ENCODE measurements at places on chromosomes 6 and 20.

- DNase-seq: peak; percentile 64
Measured at GRCh38 chr6:8131265-8131897, 29.0 kb upstream of the EEF1E1 start.

GRCh38 chr6:56242346-56242745, 5.0 kb downstream of the COL21A1 start:
- no peak for DNase-seq

DNA sequence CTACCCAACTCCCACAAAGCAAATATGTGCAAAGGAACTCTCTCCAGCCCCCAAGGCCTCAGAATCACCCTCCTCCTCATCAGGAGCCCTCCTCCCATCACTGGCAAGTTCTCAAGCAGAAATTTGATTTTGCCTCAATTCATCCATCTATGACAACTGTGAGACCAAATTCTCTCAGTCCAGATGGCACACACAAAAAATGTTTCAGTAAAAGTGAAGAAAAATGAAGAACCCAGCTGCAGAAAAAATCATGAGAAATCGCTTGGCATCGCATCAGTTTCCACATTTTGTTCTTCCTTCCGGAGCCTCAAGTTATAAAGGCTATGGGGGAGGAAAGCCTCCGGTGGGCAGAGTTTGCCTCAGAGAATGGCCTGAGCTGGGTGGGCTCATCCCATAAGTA, 6.4 kb upstream of the CD24 start:
- DNase-seq: no peak

DNA sequence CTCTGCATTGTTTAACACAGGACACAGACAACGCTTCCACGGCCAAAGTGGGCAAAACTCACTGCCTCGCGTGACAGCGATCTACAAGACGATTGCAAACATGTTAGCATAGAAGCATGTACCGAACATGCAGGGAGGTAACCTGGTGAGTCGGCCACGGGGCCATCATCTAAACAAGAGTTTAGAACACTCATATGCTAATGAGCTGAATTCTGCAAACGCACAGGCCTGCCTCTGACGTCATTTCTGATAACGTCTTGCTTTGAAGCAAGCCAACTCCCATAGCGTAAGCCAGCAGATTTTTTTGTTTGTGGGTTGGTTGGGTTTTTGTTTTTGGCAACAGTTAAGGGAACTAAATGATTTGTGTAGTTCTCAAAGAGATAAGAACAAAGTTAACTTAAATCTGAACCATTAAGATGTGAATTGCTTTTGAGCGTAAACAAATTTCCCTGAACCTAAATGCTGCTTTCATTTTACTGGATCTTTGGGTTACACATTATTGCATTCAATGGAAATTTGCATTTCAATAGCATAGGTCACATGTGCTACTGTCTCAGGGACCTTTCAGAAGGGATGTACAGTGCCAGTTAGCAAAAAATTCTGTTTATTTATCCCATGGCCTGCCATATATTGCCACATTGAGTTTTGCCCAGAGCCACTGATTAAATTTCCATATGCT, 184.5 kb upstream of the PDE10A start:
- DNase-seq: no peak

DNA sequence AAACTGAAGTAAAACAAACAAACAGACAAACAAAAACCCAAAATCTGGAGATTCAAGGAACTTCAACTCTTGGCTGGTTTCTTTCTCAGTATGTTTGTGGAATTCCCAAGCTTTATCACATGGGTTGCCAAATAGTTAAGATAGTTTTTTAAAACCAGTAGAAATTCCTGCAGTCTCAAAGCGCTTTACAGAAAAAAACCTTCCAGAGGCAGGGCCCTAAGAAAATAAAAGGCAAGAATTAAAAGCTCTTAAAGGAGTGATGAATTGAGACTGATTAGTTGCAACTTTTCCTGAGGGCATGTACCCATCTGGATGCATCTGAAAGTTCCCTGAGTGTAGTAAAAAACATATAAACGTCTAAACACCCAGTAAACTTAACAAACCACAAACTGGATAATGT, 25.9 kb upstream of the PTCHD4 start:
- DNase-seq: no peak

DNA sequence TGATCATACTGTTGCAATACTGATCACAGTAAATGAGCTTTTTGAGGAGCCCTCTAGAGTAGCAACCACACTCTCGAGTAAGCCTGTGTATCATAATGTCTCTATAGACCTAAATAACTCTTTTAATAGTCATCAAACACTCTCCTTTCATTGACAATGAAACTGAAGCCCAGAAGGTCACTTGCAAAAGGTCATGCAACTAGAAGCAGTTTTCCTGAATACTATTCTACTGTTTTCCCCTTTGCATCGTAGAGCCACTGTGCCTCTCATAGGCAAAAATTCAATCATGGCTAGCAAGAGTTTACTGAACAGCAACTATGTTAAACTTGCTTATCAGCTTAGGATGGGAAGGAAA, 105.3 kb downstream of the HIVEP2 start:
- DNase-seq: no peak

DNA sequence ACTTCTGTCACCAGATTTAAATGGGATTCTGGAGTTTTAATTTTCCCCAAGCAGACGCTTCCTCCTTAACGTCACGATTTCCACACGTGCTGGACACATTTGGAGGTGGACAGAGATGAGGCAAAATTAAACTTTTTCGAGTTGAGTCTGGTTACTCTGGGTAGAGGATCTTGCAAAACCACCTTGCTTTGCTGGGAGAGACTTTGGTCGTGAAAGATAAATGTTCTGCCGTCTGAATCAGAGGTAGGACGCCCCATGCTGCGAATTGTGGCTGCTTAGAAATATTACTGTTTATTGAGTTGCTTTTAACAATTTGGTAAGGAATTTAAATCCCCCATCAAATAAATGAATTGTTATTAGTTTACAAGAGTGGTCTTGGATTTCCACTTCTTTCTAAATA, 46.8 kb downstream of the CTCFL start:
- DNase-seq: no peak

DNA sequence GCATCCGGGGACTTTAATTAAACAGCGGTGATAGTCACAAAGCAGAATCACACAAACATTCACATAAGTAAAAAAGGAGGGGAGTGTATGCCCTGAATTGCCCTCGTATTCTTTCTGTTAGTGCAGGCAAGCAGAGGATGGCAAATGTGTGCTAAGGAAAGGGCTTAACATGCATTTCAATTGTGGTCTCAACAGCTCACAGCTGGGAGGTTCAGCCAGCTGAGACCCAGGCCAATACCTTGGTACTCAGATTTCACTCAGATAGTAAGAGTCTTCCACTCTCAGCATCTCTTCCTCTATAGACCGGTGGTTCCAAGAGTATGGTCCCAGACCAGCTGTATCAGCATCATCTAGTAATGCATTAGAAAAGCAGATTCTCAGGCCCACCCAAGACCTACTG, 215.1 kb downstream of the PHACTR1 start:
- no peak for DNase-seq

DNA sequence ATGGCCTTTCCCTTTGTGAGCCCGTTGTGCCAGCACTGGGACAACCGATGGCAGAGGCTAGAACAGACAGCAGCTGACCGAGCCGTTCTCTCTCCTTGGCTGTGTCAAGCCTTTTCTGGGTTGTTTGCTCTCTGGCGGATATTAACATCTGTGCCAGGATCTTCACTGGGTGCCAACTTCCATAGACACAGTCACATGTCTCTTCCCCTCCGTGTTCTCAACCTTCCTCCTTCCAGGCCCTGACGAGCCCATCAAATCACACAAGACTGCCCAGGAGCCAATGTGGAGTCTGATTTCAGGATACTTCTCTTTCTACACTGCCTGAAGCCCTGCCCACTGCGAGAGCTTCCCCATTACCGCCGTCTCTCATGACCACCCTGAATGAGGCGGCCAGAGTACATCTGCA, 111.0 kb upstream of the RALGAPA2 start:
- DNase-seq: no peak

GRCh38 chr6:42403831-42404230, 47.9 kb downstream of the TRERF1 start:
- DNase-seq: no peak

DNA sequence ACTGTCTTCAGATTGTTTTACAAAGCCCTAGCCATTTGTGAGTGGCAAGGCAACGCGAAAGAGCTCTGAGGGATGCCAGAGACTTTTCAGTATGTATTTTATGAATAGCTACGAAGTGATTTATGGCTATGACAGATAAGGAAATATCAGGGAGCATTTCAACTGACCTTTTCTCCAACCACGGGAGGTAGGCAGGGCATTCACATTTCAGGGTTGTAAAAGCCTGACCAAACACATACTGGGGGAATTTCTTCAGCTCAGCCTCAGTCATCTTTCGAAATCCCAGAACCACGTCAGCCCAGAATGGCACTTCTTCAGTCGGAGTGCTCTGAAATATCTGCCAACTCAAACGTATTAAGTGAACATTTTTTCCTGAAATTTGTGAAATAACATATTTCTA, 10.8 kb downstream of the DDO start:
- peak; percentile 11 for DNase-seq

DNA sequence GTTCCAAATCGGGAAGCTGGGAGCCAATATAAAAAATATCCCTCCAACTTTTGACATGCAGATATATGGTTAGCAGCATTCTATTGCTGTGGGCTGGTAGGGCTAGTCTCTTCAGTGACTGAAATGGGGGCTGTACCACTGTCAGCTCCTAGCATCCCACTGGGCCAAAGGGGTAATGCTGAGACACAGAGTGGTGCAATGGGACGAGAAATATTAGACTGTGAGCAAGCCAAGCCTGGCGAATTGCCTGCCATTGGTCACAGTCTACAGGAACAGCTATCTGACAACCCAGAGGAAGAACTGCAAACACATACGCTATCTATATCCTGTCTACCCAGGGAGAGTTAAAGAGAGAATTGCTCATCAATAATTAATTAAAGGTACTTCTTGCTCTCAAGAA, 3.5 kb downstream of the SLC35F1 start:
- DNase-seq: no peak

DNA sequence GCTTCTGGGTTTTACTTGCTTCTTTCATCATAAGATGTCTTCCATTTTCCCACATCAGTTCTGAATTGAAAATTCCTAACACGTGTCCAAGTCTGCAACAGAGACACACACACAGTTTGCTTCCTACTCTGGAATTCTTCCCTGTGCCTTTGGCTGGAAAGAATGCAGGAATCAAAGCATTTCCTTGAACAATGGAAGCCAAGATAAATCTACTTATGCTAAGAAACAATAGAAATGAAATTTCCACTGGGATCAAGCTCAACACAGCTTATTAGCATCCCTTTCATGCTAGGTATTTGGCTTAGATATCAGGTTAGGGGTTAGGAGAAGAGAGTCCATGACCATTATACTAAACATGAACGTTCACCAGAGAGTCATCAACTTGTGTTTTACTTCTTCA, 101.1 kb upstream of the SCAF8 start:
- no peak for DNase-seq

- no peak for DNase-seq
Measured at GRCh38 chr6:5314191-5314865, 53.0 kb downstream of the FARS2 start.

- peak; percentile 33 for DNase-seq
Measured at GRCh38 chr6:154638369-154638768, 94.8 kb upstream of the SCAF8 start.

DNA sequence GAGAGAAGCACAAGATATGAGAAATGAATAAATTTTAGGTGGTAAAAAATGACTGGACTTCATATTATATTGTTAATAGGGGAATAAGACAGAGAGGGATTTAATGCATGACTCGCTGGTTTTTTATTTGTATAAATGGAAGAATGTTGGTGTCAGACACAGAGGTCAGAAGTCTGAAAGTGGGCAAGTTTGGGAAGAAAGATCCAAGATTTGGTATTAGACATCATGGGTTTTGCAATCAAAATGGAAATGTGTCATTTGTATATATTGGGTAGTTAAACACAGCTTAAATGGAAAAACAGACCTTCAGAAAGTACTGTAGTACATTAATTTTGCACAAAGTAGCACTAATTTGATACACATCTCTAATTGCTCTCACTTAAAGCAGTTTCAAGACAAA, 96.2 kb downstream of the EYA4 start:
- DNase-seq: no peak

GRCh38 chr6:150253489-150253888, 110.6 kb downstream of the PPP1R14C start:
- DNase-seq: no peak

DNA sequence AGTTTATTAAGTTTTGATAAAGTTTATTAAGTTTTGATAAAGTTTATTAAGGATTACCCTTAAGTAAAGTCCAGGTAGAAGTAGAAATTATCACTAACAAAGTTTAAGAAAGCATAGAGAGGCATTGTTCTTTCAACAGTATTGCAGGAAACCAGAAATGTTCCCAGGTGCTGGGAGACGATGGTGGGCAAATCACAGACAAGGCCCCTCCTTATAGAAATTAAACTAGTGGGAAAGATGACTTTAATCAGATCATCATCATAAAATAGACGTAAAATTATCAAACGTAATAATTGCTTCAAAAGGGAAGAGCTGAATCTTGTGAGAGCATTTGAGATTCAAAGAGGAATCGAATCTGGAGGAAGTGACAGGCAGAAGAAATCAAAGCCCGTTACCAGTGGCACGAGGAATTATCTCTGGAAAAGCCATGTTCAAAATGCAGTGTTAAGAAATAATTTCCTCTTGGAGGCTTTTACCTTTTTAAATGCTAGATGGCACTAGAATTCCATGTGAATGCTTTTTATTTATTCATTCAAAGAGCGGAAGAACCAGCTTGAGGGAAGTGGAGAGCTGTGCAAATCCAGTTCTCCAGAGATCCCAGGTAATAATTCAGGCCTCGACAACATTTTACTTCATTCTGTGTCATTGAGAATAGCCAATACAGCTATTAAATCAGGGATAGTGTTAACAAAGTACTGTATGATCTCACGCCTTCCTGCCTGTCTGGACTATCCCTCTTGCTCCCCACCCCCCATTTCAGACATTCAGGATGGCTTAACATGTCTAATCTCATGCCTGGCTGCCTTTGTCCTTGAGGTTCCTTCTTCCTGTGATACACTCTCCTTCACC, 1.0 kb upstream of the APMAP start:
- peak; percentile 22 for DNase-seq

DNA sequence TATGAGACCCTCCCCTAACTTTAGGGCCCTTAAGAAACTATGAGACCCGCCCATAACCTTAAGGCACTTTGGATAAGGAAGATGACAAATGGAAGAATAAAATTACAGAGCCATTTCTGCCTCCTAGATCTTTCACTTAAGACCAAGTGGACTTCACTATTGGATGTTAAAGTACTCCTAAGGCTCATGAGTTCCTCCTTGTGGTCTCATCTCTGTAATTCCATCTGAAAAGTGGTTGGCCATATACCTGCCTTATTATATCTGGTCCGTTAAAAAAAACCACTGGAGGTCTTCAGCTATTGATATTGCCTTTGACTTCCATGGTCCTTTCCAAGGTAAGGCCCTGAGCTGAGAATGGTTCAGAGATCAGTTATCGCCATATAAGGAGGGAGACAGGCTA, 310.3 kb downstream of the EYA4 start:
- no peak for DNase-seq

DNA sequence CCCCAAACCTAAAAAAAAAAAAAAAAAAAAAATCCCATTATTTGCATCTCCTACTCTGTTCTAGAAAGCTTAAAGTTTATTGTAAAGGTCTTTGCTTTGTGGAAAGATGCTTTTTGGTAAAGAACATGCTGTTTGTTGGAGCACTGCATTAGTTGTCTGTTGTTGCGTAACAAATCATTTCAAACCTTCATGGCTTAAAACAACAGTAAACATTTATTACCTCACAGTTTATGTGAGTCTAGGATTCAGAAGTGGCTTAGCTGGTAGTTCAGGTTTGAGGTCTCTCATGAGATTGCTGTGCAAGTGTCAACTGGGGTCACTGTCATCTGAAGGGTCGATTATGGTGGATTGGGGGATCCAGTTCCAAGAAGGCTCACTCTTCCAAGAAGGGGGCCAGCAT, 155.2 kb upstream of the ZFP64 start:
- no peak for DNase-seq

- DNase-seq: no peak
Measured at GRCh38 chr6:38021029-38021428, 201.5 kb downstream of the ZFAND3 start.
